ENCODE measurements at places on chromosomes 4 and X.

DNA sequence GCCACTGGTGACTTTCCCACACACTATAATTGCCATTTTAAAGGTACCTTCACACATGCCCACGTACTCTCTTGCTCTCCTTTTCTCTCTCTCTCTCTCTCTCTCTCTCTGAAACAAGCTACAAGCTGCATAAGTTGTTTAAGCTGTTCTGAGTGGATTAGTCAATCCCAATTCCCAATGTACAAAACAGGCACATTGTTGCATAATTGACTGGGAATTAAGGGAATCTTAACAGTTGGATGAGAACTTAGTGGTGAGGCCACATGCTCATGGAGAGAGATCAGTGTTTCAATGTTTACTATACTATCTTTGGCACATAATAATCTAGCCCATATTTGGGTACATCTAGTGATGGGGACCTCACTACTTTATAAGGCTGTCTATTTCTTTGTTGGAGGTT, 123.3 kb downstream of the ARHGEF9 start:
- DNase-seq: no peak

- DNase-seq: no peak
Observed at GRCh38 chrX:13569479-13570260, at the start of gene EGFL6. Gene EGFL6 (plus strand): TSS chrX:13569601. CDS start chrX:13569862, 261 bp downstream.

DNA sequence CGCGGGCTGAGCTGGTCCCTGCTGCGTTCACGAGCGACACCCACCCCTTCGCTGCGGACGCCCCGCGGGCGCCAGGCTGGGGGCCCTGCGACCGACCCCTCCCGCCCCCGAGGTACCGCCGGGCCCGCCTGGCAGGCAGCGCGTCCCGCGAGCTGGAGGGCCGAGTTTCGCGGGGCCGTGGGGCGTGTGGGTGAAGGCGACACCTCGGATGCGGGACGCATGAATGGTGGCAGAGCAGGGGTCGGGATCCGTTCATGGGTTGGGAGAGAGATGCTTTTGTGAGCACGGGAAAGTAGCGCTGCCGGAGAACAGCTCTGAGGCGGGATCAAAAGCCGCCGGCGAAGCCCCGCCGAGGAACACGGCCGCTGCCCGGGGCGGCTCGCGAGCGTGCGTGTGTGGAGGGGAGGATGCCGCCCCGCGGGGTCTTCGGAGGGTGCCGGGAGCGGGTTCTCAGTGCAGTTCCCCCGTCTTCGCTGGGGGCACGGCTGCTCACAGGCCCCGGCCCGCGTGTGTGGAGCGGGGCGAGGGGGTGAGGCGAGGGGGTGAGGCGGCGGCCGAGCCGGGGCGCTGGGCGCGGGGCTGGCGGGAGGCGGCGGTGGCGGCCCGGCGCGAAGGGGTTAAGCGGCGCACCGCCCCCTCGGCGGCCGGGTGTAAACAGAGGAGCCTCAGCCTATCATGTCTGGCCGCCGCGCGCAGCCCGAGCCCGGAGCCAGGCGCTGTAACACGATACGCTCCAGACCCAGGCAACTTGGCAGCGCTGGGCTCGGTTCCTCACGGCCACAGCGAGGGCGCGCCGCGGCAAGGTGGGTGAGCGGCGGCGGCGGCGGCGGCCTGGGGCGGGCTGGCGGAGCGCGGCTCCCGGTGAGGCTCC, 205.3 kb downstream of the TENM3 start:
- DNase-seq: peak; percentile 10

DNA sequence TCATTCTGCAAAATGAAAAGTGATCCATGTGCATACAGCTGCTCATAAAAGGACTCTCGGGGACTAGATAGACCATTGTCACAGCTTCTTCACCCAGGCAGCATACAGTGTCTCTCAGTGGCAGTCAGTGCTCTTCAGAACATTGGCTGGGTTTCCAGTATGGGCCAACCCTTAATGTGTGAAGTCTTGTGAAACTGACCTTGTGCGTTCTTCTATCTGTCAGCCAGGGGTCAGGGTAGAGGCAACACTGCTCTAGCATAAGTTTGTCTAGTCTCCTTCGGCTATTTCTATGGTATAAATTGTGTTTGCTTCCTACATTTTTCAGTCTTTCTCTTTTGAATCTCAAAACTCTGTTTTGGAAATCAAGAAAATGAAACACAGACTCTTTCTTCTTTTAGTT, 37.0 kb upstream of the SMIM31 start:
- DNase-seq: no peak

DNA sequence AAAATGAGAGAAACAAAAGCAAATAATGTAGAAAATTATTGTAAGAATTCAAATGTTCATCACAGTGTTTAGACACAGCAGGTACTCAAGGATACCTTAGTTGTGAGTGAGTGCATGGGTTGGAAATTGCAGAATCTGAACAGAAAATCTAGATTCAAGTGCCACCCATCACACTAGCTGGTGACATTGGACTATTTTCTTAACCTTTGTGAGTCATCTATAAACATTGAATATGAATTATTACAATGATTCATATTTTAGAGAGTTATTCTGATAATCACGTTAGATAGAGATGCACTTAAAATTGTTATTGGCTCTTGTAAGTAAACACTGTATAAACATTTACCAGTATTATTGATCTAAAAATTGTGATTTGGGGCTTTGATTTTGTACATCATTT, 1113.1 kb downstream of the STIM2 start:
- DNase-seq: no peak

DNA sequence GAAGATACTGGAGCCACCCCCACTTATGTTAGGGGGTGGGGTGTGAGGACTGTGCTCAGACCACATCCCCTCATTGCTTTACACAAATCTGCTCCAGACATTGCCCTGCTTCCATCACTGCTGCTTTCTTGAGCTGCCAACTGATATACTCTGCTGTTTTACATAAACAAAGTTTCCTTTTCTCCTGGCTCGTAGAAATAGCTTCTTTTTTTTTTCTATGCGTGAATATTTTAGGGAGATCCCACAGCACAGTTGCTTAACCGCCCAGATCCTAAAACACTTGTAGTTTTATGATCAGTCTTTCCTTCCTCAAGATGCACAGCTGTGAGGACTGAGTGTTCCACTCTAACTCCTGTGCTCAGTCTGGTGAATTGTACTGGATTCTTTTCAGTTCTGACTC, 768.4 kb downstream of the PCDH18 start:
- DNase-seq: no peak

DNA sequence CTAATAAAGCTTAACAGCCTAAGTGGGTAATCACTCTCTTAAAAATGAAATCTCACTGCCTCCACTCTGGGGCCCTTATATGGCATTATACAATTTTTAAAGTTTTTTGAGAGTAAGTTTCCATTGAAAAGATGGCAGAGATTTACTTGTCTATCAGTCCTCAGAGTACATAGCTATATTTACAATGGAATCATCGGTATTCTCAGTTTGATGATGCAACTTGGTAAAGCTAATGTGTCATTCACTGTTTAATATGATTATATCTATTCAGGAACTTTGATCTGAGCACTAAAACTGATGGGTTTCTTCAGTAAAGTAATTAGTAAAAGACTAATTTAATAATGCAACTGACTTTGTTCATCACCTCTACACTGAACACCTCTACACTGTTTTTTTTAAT, 51.6 kb downstream of the CT47B1 start:
- no peak for DNase-seq

- DNase-seq: no peak
Observed at GRCh38 chr4:25308306-25308705, 4.3 kb upstream of the ZCCHC4 start.

GRCh38 chrX:117407449-117408150, 709.0 kb downstream of the KLHL13 start:
- no peak for DNase-seq

DNA sequence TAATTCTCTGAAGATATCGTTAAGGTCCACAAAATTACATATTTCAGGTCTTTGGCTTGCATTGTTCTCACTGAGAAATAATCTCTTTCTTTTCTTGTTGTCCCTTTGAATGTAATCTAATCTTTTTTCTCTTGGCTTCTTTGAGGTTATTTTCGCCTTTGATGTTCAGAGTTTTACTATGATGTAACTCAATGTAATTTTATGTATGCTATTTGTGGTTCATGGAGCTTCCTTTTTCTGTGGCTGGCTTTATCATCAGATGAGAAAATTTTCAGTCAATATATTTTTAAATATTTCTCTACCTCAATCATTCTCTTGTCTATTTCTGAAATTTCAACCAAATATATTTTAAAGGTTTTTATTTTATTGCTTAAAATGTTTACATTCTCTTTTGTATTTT, 672.2 kb downstream of the TRAM1L1 start:
- DNase-seq: no peak

DNA sequence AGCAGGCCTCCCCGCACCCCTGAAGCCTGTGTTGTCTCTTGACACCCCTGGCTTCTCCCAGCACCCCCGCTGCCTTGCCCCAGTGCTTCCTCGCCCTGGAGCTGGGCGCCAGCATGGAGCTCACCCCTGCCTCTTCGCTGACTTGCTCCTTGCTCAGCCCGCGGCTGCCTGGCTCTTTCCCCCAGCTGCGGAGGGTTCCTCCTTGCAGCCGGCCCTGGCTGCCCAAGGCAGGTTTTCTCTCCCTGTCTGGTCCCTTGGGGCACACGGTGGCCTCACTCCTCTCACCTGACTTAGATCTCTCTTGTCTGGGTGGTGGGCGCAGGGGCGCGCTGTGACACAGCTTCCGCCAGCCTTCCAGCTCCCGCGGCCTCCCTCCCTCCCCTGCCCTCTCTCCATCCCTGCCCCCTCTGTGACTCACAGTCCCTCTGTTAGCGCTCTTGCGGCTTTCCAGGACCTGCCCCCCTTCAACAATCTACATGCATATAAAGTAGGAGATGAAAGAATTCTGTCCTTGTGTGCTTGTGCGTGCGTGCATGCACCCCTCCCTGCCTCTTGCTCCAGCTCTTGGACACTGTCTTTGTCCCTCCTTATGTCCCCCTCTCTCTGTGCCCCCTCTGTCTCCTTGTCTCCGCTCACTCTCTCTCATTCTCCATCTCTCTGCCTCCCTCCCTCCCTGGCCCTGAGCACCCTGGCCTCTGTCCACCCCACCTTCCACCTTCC, 2.2 kb downstream of the PLXNB3 start:
- DNase-seq: peak; percentile 21

- no peak for DNase-seq
Observed at GRCh38 chrX:56765811-56766553, 36.9 kb downstream of the NBDY start.

GRCh38 chr4:53512608-53513007, 78.7 kb downstream of the LNX1 start:
- no peak for DNase-seq

DNA sequence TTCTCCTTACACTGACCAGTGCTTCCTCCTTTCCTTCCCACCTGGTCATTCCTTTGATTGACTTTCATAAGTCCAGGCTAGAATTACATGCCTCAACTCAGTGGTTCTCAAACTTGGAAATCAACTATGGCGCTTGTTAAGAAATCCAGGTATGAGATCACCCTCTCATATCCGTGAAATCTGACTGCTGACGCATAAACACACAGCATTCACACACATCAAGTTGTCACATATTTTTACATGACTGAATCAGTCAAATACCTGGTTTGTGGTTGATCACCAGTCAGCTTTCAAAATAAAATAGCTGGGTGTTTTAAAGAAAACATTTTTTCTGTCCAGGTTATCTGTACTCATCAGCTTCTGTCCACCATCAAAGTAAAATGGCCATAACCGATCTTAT, 433.5 kb downstream of the AFF2 start:
- no peak for DNase-seq

DNA sequence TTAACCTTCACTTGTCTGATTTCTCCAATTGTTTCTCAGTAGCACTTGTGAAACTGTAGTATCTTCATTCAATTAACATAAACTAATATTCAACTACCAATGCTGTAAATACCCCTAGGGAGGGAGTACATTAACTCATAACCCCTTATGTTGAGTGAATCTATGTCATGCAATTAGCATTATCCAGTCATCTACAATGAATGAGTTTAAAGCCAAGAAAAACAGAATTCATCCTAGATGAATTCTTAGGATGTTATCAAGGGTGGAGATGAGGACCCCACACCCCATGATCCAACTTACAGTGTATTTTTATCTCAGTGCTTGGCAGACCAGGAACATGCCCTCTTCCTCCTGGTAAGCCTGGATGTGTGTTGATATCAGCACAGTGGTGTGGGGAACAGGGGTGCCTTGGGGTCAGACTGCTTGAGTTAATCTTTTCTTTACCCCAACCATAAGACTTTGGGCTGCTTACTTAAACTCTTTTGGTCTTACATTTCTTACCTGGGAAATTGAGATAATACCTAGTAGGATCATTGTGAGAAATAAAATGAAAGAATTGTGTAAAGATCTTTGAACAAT, 62.1 kb upstream of the SCOC start:
- no peak for DNase-seq

GRCh38 chrX:19702856-19703255, 184.5 kb downstream of the SH3KBP1 start:
- DNase-seq: no peak

DNA sequence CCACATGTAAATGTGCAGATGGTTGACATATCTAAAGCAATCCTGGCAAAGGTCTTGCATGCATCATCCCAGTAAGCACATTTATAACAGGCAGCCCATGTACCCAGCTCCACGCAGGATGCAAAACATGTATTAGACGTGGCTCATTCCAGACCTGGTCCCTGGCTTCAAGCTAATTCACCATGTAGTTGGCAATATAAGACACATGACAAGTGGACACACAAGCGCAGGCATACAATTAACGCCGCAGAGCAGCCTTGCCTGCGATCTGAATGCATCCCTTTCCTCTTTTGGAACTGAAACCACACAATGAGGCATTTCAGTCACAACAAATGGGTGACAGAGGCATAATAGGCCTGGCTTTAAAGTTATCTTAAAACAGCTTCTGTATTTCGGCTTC, 114.5 kb upstream of the TRIM2 start:
- DNase-seq: no peak

DNA sequence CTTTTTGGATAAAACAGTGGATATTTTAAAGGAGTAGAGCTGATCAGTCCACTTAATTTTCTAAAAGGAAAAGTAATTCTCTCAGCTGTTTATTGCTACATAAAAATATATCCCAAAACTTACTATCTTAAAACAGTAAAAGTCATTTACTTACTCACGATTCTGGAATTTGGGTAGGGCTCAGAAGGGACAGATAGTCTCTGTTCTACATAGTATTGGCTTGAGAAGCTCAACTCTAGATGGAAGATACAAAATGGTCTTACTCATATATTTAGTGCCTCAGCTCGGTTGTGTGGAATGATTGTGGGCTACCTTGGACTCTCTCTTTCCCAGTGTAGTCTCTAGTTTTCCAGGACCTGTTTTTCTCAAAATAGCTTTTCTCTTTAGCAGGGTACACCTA, 691.5 kb upstream of the POU3F4 start:
- no peak for DNase-seq

DNA sequence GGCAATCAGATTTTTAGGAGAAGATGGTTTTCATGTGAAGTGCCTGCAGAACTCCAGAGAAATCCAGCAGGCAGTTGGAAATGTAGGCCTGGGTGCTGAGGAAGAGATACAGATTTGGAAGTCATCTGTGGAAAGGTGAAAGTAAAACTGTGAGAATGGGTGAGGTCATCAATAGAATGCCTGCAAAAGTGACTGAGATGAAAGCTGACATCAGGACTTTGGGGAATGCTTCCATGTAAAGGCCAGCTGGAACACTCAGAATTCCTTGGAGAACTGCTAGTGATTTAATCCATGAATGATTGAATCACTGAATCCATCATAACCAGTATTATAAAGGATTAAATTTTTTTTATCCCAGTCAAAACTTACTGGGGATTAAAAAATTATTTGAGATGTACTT, 124.5 kb upstream of the GIMD1 start:
- no peak for DNase-seq

- DNase-seq: no peak
Observed at GRCh38 chrX:152896450-152896849, 1.4 kb upstream of the ZNF185 start.

- no peak for DNase-seq
Observed at GRCh38 chr4:128298852-128299251, 11.2 kb upstream of the PGRMC2 start.
